Placental epithelial cell (primary cell): ENCODE measurements at places on chromosomes 7 and 10. TPM values are rescaled to one million over a fixed set of nuclear protein-coding genes. Genes with fewer than 3 reads are reported as not detected.

WEE2 gene
- total RNA-seq = not detected in 2 replicates

HOXA11 gene
- 0.11 TPM in 1 of 2 replicates, not detected in the other for total RNA-seq

NUTM2E gene
- total RNA-seq = 0.11 TPM in 1 of 2 replicates, not detected in the other

PITX3 gene
- total RNA-seq = not detected in 2 replicates

ACTL6B gene
- total RNA-seq = not detected in 2 replicates

SH2D4B gene
- total RNA-seq = under 0.01 and 0.22 TPM in 2 replicates

CLCN1 gene
- not detected in 2 replicates for total RNA-seq

LMBR1 gene
- 20.0 and 40.1 TPM in 2 replicates for total RNA-seq

RELN gene
- under 0.01 TPM in 1 of 2 replicates, not detected in the other for total RNA-seq

ZNF727 gene
- total RNA-seq = 1.6 and 1.7 TPM in 2 replicates

CYP26A1 gene
- total RNA-seq = not detected in 2 replicates

CYREN gene
- 64.5 and 65.6 TPM in 2 replicates for total RNA-seq

TBL2 gene
- total RNA-seq = 75.0 and 84.8 TPM in 2 replicates

CYP26C1 gene
- not detected in 2 replicates for total RNA-seq

CCDC3 gene
- 0.11 and 0.39 TPM in 2 replicates for total RNA-seq

PIP gene
- not detected in 2 replicates for total RNA-seq

C7orf57 gene
- total RNA-seq = 0.11 and 0.39 TPM in 2 replicates

HOXA1 gene
- total RNA-seq = 1.2 and 1.5 TPM in 2 replicates

HHEX gene
- total RNA-seq = not detected in 2 replicates

SFTPA2 gene
- total RNA-seq = not detected in 2 replicates

SERPINE1 gene
- 183 and 2,094 TPM in 2 replicates for total RNA-seq

SEMA3E gene
- under 0.01 and 0.11 TPM in 2 replicates for total RNA-seq

RBP3 gene
- total RNA-seq = not detected in 2 replicates

SORCS3 gene
- total RNA-seq = 0.11 TPM in 1 of 2 replicates, not detected in the other

SORCS1 gene
- not detected in 2 replicates for total RNA-seq

CHRM2 gene
- under 0.01 and 0.11 TPM in 2 replicates for total RNA-seq

RPP38 gene
- total RNA-seq = 13.3 and 15.8 TPM in 2 replicates

MALRD1 gene
- under 0.01 and 0.33 TPM in 2 replicates for total RNA-seq

LIPN gene
- total RNA-seq = not detected in 2 replicates

PARP12 gene
- 11.0 and 43.2 TPM in 2 replicates for total RNA-seq

GHITM gene
- total RNA-seq = 74.6 and 163 TPM in 2 replicates

CDHR1 gene
- total RNA-seq = not detected in 2 replicates

RADIL gene
- total RNA-seq = under 0.01 TPM in 1 of 2 replicates, not detected in the other
